NCI-H187 (cell line): ENCODE measurements at places on chromosomes 16 and 17.

- DNase-seq: no peak
Observed at GRCh38 chr16:75282466-75283281, 31.2 kb upstream of the BCAR1 start.

GRCh38 chr17:9055281-9055680, 34.0 kb downstream of the NTN1 start:
- no peak for DNase-seq

DNA sequence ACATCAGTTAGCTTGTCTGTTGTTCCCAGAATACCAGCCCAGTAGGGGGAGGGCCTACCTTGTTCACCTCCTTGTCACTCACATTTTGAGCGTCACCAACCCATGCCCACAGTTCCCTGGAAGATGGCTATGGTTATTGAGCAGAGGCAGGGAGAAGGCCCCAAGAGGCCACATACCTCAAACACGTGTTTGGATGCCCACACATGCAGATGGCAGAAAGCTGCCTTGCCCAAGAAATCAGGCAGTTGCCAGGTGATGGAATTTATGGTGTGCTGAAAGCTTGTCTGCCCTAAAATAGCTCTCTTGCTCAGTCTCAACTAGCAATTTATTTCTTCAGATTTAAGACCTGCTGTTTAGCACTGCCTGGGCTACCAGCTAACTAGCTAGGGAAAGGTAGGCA, 16.5 kb upstream of the CMTM4 start:
- DNase-seq: no peak

GRCh38 chr16:73743665-73744496, 552.7 kb upstream of the PSMD7 start:
- no peak for DNase-seq

GRCh38 chr17:72592967-72593325, 472.1 kb downstream of the SOX9 start:
- DNase-seq: no peak

- no peak for DNase-seq
Observed at GRCh38 chr16:67015313-67015731, 13.6 kb upstream of the CBFB start.

GRCh38 chr16:11597235-11598095, 10.7 kb upstream of the LITAF start:
- no peak for DNase-seq

- no peak for DNase-seq
Observed at GRCh38 chr17:8332688-8333087, 7.0 kb upstream of the ODF4 start.

DNA sequence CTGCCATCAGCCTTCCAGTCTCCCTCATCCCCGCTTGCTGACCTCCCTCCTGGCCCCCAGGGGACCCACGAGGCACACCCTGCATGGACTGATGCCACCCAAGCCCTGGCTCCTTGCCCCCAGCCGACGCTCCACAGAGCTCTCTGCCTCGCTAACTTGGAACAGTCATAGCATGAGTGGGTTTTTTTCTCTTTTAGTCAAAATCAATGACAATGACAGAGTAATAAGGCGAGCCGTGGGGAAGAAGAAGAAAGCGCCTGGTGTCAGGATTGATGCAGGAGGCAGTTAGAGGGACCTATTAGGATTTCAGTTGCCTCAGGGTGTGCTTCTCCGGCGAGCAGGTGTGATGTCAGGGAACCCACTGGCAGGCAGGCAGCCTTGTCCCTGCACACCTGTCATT, 176.3 kb upstream of the TNRC6C start:
- no peak for DNase-seq

- DNase-seq: peak; percentile 67
Observed at GRCh38 chr16:1920727-1921171, 2.5 kb upstream of the HS3ST6 start.

- no peak for DNase-seq
Observed at GRCh38 chr17:68600931-68601564, at the start of gene FAM20A. FAM20A (minus strand) TSS chr17:68601367; CDS start chr17:68600666, 701 bp downstream.

- DNase-seq: no peak
Observed at GRCh38 chr17:80791758-80792284, 199.8 kb upstream of the CHMP6 start.

DNA sequence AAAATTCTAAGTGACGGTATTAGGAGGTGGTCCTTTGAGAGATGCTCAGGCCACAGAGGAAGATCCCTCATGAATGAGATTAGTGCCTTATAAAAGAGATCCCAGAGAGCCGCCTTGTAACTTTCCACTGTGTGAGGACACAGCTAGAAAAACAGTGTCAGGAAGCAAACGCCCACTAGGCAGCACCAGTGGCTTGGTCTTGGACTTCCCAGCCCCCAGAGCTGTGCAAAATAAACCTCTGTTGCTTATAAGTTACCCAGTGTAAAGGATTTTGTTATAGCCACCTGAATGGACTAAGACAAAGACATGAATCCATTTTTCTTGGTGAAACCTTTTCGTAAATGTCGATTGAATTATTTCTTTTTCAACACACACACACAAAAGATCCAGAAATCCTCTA, 141.0 kb downstream of the CBLN1 start:
- DNase-seq: no peak

GRCh38 chr17:51995797-51996403, 162.6 kb downstream of the CA10 start:
- no peak for DNase-seq

DNA sequence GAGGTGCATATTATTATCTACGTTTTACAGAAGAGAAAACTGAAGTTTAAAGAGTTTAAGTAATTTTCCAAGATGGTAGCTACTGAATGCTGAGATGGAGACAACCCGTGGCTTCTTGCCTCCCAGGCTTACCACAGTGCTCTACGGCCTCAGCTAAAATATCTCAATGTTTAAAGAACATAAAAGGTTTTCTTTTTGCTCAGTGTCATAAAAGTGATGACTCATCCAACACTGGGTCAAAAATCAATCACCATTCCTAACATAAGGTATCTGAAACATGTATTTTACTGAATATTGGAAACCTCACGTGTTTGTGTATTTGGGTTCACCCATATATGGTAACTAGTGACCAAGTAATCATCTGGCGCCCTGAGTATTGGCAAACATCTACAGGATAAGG, 18.4 kb downstream of the ABCA9 start:
- no peak for DNase-seq

DNA sequence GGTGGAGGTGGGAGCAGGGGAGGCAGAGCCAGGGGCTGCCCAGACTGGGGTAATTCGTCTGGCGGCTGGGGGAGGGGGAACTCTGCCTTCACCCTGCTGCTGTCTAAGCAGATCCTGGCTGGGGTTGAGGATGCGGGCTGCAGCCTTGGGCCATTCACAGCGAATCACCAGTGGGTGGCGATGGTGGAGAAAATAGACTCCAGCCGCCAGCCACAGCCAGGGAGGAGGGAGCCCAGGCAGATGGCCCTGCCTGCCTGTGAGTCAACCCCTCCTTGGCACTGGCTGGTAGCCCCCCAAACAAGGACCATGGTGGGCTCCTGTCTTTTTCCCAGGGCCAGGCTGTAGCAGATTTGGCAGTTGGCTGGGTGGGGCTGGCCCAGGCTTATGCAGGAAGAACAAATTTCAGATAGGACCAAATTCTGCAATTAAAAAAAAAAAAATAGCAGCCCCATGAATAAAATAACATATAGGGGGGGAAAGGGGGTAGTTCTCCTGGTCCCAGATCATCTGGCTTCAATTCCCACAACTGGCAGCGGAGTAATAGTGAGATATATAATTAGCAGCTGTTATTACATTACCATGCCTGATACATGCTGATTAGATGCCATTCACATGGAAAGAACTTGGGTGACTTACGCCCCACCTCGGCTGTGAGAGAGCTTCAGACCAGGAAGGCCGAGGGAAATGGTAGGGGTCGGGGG, 41.5 kb upstream of the CDH5 start:
- DNase-seq: no peak

DNA sequence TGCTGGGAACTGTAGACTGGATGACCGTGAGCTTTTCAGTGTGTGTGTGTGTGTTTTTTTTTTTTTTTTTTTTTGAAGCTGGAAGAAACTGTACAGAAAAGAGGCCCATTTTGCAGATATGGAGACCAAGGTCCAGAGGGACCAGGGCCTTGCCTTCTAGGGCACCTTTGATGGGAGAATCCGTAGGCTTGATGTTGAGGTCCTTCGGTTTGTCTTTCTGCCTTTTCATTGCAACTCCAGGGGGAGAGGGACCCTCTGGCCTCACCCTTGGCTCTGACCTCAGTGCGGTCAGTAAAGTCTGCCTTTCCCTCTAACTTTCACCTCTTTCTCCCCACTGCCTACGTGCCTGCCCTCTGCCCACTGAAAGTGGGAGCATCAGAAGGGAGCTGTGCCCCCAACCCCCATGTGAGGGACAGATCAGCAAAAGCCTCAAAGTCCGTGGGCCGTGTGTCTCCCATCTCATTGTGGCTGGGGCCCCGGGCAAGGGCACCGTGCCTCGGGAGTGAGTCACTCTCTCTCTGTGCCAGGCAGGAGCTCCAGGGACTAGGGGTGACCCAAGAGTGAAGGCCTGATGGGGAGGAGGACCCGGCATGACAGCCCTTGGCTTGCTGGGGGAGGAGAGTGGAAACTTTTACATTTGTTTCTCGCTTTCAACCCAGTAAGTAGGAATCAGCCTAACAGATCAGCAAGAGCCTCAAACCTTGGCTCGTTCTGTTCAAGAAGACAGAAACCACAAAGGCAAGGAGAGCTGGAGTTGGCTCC, 123.6 kb downstream of the CMIP start:
- no peak for DNase-seq

GRCh38 chr17:57766318-57766943, 21.3 kb upstream of the CCDC182 start:
- DNase-seq: no peak

- DNase-seq: peak; percentile 67
Observed at GRCh38 chr16:3135126-3135715, 392 bp downstream of the ZNF213 start.

GRCh38 chr17:8960325-8961140, 5.0 kb downstream of the PIK3R5 start:
- DNase-seq: no peak

DNA sequence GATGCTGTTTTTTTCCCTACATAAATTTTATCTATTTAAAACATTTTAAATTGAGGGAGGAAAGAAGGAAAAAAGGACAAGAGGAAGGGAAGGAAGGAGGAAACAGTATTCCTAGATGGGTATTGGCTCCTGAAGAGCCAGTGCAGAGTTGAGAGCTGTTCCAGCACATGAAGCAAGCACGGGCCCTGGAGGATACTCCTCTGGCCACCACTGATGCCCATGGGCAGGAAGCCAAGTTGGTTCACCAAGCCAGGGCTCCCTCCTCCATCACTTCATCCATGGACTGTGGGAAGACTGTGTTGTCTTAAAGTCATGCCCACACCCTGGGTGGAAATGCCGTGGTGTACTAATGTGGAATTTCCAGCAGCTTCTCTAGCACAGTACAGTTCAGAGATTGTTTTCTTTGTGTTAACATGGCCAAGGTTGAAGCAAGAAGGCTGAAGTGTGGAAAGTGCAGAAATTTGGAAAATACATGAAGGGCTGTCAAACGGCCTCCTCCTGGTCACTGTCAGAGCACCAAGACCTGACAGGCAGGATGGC, 23.9 kb upstream of the NOS2 start:
- DNase-seq: no peak

- DNase-seq: no peak
Observed at GRCh38 chr16:1486551-1487390, 2.0 kb downstream of the PTX4 start.

GRCh38 chr16:79186196-79186595, 414.3 kb downstream of the MAF start:
- DNase-seq: no peak

DNA sequence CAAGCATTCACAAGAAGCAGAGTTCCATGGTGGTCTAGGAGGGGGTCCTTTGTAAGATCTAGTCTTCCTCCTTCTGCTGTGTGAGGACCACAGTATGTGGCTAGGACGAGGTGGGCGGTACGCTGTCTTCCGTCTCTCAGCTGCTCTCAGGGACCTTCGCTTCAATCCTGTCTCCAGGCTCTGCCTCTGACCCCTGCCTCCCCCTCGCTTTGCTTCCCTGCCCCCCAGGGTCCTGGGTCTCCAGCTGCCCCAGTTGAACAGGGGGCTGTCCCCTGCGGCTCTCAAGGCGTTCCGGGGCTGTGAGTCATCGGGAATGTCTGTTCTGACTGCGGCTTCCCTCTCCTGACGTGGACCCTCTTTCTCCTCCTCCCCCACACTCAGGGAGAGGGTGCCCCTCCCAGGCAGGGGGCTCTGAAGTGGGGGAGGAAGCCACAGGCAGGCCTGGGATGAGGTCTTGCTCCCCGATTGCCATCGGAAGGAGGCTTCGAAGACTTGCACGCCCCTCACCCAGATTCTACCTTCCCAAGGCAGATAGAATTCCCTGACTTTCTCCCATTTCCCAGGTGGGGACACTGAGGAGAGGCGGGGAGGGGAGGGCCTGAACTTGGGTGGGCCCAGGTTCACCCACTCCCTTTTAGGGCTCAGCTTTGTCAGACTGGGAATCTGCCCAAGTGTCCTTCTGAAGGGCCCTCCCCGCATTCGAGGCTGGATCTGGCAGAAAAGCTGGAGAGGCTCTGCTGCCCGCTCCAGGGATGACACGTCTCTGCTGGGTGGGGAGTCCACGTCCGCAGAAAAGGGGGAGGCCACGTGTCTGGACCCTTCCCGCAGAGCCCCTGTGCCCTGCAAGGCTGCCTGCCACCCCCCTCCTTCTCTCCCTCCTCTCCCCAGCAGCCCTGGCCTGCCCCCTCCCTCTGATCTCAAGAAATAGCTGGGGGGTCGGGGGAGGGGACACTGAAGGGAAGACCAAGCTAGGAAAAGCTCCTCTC, 9.1 kb upstream of the COL1A1 start:
- no peak for DNase-seq

DNA sequence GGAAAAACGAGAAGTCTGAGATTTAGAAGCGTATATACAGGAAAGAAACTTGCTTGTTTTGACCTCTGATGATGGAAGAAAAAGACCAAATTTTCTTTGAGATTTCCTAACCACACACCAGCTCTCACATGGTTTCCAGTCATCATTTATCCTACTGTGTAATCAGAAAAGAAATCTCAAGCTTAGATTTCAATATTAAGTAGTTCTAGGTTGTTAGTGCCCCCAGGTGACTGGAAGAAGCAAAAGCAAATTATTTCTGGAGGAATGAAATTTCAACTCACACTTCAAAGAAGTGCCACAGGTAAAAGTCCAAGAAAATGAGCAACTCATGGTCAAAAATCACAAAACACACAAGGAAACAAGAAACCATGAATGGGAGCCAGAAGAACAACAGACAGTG, 51.8 kb upstream of the KDM6B start:
- no peak for DNase-seq

GRCh38 chr16:1080801-1081733, 8.5 kb downstream of the SSTR5 start:
- no peak for DNase-seq

DNA sequence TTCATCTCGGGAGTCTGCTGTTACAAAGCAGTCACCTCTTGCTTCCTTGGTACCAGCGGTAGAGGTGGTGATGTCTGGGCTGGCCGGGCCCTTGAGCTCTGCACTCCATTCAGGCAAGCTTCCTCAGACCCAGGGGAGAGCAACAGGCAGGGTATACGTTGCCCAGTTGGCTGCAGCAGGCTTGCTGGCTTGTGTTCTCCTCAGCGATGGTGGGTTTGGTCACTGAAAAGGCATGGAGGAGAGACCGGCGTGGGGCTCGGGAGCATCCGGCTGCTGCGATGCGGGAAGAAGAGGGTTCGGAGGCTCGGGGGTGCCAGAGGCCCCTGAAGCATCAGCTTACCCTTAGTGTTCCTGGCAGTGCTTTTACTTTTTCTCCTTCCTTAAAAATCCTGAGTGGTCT, 25.8 kb downstream of the SAP30BP start:
- DNase-seq: no peak
